ENCODE measurements at places on chromosomes 13 and 19. TPM values are rescaled to one million over a fixed set of nuclear protein-coding genes. Genes with fewer than 3 reads are reported as not detected.

Gene EDNRB
- total RNA-seq, result 58.4 TPM

GRCh38 chr13:97231829-97232196 is 9.7 kb downstream of the MBNL2 start:
- no peak overlapping the region for H3K27ac ChIP-seq
- H3K4me3 ChIP-seq, result no peak overlapping the region

DNA sequence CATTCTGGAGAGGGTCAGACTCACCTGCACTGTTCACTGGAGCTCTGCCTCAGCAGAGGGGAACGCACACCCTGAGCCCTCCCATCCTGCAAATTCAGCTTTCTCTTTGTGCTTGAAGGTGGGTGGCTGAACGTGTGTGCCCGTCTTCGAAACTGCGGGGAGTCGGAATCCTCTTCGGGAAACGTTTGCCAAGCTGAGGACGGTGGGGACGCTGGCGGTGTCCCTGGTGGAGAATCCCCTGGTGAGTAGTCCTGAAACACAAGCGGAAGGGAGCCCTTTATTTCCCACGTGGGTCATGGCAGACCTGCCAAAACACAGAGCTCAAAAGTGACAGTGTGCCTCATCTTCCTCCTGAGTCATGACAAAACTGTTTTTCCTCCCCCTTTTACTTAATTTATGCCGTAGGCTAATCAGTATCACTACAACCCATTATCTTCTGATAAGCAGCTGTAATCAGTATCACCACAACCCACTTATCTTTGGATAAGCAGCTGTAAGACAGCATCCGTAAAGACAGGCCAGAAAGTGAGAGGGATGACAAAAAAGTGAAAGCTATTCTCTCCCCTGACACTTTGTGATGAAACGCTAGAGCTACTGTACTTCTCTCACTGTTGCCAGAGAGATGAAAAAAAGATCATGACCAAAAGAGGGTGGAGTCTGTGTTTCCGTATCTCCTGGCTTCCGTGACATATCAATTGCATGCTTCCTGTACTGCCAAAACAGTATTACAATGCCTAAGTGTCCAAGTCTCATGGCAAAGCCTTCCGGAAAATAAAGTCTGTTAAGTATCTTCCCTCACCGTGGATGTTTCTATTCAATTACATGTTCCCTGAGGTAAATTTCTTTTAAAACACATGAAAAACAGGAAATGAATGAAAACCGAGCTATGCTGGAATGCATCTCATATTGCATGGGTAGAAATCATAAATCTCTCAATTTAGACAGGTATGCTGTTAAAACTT is 155.5 kb downstream of the TBC1D4 start:
- H3K4me1 ChIP-seq, result peaks cover 9% of the 10 kb centered on the region
- no peaks in the 10 kb centered on the region for H3K27me3 ChIP-seq
- no peak overlapping the region for H3K4me3 ChIP-seq
- H3K27ac ChIP-seq, result peak overlapping the region; percentile 64
- no peaks in the 10 kb centered on the region for H3K36me3 ChIP-seq

DNA sequence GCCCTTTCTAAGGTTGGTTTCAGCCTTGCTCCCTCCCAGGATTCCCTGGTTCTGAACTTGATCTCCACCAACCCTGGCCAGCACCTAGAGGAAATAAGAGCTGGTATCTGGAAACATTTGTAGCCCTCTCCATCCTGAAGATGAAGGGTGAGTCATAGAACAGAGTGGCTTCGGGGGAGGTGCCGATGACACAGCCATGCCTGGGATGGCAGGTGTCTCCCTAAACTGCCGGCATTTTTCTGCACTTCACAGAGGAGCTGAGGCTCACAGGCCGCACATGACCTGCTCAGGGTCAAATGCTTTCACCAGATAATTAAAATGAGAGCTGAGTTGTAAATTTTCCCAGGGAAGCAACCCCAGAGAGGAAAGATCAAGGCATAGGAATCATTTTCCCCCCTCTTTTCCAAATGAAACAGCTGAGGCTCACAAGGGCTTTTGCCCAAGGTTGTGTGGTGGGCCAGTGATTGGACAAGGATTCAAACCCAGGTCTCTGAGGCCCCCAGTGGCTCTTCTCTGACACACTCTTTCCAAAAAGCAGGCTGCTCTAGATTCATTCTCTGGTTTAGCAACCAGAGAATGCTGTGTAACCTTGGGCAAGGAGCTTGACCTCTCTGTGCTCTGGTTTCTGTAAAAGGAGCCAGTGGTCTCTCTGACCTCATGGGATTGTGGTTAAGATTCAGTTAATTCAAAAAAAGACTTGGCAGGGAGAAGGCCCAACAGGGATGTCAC is 1.2 kb upstream of the SLC25A42 start:
- peak overlapping the region; percentile 65 for H3K4me3 ChIP-seq
- H3K36me3 ChIP-seq, result peaks cover 22% of the 10 kb centered on the region
- H3K27me3 ChIP-seq, result no peaks in the 10 kb centered on the region
- DNase-seq, result no peak

Gene NCAN
- total RNA-seq, result not detected

- no peaks in the 10 kb centered on the region for H3K27me3 ChIP-seq
- H3K27ac ChIP-seq, result no peak overlapping the region
- no peak overlapping the region for H3K4me3 ChIP-seq
- no peaks in the 10 kb centered on the region for H3K36me3 ChIP-seq
- no peaks in the 10 kb centered on the region for H3K4me1 ChIP-seq
These were observed 303.6 kb upstream of the DACH1 start for GRCh38 chr13:72170571-72170970.

- H3K27ac ChIP-seq, result no peak overlapping the region
- peaks cover 22% of the 10 kb centered on the region for H3K4me1 ChIP-seq
- H3K27me3 ChIP-seq, result peaks cover 34% of the 10 kb centered on the region
- no peaks in the 10 kb centered on the region for H3K36me3 ChIP-seq
These were observed 6.8 kb upstream of the RGL3 start for GRCh38 chr19:11425719-11426457.

- H3K36me3 ChIP-seq, result no peaks in the 10 kb centered on the region
- H3K27me3 ChIP-seq, result no peaks in the 10 kb centered on the region
- peak; percentile 4 for DNase-seq
- no peak overlapping the region for H3K4me3 ChIP-seq
These were observed 389.9 kb downstream of the RFC3 start for GRCh38 chr13:34207872-34208271.

DNA sequence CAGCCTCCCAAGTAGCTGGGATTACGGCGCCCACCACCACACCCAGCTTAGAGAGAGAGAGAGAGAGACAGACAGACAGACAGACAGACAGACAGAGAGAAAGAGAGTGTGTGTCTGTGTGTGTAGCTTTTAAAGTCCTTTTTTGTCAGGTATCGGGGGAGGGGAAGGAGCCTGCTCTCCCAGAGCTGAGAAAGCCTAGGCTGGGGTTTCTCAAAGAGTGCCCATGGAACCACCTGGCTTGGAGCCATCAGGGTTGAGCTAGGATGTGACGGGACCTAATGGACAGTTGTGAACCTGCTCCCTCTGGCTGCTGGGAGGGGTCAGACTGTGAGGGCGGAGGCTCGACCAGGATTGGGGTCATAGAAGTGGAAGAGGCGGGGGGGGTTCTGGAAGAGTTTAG is 16.6 kb downstream of the RFX1 start:
- peaks cover 25% of the 10 kb centered on the region for H3K4me1 ChIP-seq
- no peaks in the 10 kb centered on the region for H3K27me3 ChIP-seq
- H3K27ac ChIP-seq, result no peak overlapping the region
- H3K36me3 ChIP-seq, result peaks cover 38% of the 10 kb centered on the region

- no peaks in the 10 kb centered on the region for H3K4me1 ChIP-seq
- no peak overlapping the region for H3K4me3 ChIP-seq
- no peaks in the 10 kb centered on the region for H3K36me3 ChIP-seq
- H3K27ac ChIP-seq, result no peak overlapping the region
- DNase-seq, result no peak
These were observed 435.1 kb downstream of the FOXO1 start for GRCh38 chr13:40231311-40231710.

Gene ZNF20
- 3.5 TPM for total RNA-seq

- peaks cover 96% of the 10 kb centered on the region for H3K36me3 ChIP-seq
- no peak overlapping the region for H3K4me3 ChIP-seq
- peak overlapping the region; percentile 88 for H3K27ac ChIP-seq
- peak; percentile 90 for DNase-seq
- peaks cover 67% of the 10 kb centered on the region for H3K4me1 ChIP-seq
These were observed 11.5 kb upstream of the CCDC97 start for GRCh38 chr19:41298348-41298964.

Gene WDR87
- not detected for total RNA-seq

DNA sequence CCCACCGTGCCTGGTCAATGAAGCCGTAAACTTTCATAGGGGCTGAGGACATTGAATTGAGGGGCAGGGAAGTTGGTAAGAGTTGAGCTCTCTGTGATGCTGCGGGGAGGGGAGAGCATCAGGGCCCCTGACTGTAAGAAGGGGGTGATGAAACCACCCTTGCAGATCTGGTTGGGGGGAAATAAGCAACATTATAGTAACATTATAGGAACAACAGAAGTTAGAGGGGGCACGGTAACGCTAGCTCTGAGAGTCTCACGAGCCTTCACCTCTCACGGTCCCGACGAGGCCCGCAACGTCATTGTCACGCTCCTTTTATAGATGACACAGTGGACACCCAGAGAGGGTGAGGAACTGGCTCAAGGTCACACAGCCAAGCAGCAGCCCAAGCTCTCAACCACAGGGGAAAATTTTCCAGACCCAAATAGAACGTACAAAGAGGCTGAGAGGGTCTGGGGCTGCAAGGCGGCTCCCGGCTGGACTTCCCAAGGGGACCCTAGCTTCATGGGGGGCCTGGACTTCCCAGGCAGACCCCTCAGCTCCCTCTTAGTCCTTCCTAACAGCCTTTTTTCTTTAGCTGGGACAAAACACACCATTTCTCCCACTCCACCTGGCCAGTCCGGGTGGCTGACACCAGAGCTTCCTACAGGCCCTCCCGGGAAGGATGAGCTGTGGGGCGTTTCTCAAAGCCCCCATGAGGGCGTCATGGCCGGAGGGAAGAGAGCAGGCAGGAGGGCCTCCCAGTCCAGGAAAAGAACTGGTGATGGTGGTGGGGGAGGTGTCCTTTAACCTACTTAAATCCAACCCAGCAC is 4.1 kb downstream of the TLE5 start:
- H3K36me3 ChIP-seq, result peaks cover 68% of the 10 kb centered on the region
- no peaks in the 10 kb centered on the region for H3K27me3 ChIP-seq
- peaks cover 69% of the 10 kb centered on the region for H3K4me1 ChIP-seq
- peak overlapping the region; percentile 41 for H3K27ac ChIP-seq

- no peaks in the 10 kb centered on the region for H3K4me1 ChIP-seq
- no peaks in the 10 kb centered on the region for H3K27me3 ChIP-seq
- no peaks in the 10 kb centered on the region for H3K36me3 ChIP-seq
- no peak overlapping the region for H3K4me3 ChIP-seq
- peak; percentile 18 for DNase-seq
- no peak overlapping the region for H3K27ac ChIP-seq
These were observed 21.7 kb downstream of the VSTM2B start for GRCh38 chr19:29547361-29547960.

- peak; percentile 59 for DNase-seq
- H3K36me3 ChIP-seq, result no peaks in the 10 kb centered on the region
- peak overlapping the region; percentile 26 for H3K4me3 ChIP-seq
These were observed 234.3 kb downstream of the LMO7 start for GRCh38 chr13:75870397-75870903.

DNA sequence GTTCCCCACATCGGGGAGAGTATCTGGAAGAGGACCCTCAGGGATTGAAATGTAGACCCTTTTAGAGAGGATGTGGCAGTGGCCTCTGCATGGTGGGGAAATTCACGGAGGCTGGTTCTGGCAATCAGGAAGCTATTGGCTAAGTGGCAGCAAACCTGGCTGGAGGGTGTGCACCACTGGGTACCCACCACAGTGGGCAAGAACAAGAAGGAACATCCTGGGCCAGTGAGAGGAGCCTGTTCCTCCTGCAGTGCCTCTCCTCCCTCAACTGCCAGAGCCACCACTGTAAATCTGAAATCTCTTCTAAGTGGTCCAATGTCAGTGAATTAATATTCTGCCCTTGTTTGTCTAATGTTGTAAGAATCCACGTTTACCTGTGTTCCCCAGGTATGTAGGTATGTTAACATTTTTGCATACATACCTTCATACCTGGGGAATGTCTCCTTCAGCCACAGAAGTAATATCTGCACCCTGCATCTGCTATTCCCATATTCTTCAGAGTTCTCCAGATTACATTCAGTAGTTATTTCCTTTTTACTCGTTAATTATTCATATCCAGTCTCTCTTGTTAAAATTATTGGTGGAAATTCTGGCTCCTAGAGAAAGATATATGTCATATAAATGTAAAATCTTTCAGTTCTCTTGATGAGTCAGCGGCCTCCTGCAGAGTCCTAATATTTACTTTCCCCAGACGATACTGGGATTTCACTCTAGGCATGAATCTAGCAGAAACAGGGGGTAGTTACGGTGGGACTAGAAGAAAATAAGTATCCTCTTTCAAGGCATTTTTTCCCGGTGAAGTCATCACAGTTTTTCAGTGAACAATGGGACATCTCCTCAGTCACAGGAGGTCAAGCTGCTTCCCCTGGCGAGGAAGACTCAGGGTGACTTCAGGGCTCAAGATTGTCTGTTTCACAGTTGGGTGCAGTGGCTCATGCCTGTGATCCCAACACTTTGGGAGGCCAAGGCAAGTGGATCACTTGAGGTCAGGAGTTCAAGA is 148.3 kb downstream of the MYO16 start:
- H3K4me1 ChIP-seq, result no peaks in the 10 kb centered on the region
- no peak for DNase-seq
- no peaks in the 10 kb centered on the region for H3K36me3 ChIP-seq
- H3K27ac ChIP-seq, result no peak overlapping the region

GRCh38 chr13:50208826-50209335 is 193.6 kb downstream of the KCNRG start:
- H3K4me1 ChIP-seq, result peaks cover 12% of the 10 kb centered on the region
- no peaks in the 10 kb centered on the region for H3K36me3 ChIP-seq
- peak overlapping the region; percentile 66 for H3K27ac ChIP-seq
- DNase-seq, result peak; percentile 83
- H3K4me3 ChIP-seq, result no peak overlapping the region
- no peaks in the 10 kb centered on the region for H3K27me3 ChIP-seq

Gene DPY19L3
- 44.9 TPM for total RNA-seq

DNA sequence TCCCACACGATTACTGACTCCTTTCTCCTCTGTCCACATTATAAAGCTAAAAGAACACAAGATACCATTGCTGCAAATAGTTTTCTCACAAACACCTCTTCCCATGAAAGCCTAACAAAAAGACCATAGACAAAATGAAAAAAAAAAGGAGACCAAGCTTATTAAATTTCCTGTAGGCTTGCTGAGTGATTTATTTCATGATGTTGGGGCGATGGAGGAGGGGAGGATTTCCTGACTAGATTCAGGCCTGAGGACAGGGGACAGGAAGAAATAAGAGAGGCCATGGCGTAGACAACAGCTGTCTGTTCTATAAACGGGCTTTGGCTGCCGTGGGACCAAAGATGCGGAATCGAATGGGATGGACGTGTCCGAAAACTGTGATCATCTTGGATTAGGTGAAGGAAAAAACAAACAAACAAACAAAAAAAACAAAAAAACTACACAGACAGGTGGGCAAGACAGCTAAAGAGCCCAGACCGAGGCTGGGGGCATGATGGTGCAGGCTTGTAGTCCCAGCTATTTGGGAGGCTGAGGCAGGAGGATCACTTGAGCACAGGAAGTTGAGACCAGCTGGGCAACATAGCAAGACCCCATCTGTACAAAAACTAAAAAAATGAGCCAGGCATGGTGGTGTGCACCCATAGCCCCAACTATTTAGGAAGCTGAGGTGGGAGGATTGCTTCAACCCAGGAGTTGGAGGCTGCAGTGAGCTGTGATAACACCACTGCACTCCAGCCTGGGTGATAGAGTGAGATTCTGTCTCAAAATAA is 5.3 kb downstream of the TMPRSS9 start:
- H3K4me1 ChIP-seq, result no peaks in the 10 kb centered on the region
- no peak overlapping the region for H3K27ac ChIP-seq
- H3K36me3 ChIP-seq, result no peaks in the 10 kb centered on the region
- H3K27me3 ChIP-seq, result peaks cover 5% of the 10 kb centered on the region
- no peak for DNase-seq

Gene LHB
- not detected for total RNA-seq

- H3K4me1 ChIP-seq, result no peaks in the 10 kb centered on the region
- H3K27ac ChIP-seq, result peak within 1 kb of the TSS; percentile 61
- no peaks in the 10 kb centered on the region for H3K36me3 ChIP-seq
- H3K4me3 ChIP-seq, result peak within 1 kb of the TSS; percentile 44
These were observed at the start of gene SMAD9 for GRCh38 chr13:36919833-36920615. Gene SMAD9, minus strand, starts transcription at chr13:36920238. Its CDS starts 40,549 bp downstream, at chr13:36879689.

Gene ZNF547
- total RNA-seq, result 2.3 TPM

All from left lung (tissue), 14 donors.